NCI-H524 treated with DMSO at 0.1 percent for 48 hours (cell line): ENCODE measurements at places on chromosomes 12 and 14.

- no peak for DNase-seq
These were observed 35.1 kb downstream of the ST8SIA1 start for GRCh38 chr12:22299294-22299912.

- no peak for DNase-seq
These were observed 508 bp downstream of the HNRNPC start for GRCh38 chr14:21268617-21269251.

- DNase-seq = no peak
These were observed 8.2 kb upstream of the GOLGA3 start for GRCh38 chr12:132836795-132837331.

DNA sequence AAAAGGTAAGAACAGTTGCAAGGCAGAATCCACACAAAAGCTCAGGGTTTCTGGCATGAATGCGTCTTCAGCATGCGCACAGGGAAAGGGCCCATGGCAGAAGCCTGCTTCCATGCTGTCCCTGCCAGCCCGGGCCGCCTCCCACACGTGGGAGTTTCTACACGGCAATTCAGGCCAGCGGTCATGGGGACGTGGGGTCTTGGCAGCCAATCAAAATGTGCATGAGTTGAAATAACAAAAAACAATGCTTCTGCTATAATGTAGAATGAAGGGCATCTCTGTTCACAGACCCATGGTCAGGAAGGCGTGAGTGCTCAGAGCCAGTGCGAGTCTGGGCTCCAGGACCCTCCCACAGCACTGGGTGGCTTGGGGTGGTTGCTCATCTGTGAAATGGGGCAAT, 28.6 kb downstream of the AMN start:
- DNase-seq = no peak

DNA sequence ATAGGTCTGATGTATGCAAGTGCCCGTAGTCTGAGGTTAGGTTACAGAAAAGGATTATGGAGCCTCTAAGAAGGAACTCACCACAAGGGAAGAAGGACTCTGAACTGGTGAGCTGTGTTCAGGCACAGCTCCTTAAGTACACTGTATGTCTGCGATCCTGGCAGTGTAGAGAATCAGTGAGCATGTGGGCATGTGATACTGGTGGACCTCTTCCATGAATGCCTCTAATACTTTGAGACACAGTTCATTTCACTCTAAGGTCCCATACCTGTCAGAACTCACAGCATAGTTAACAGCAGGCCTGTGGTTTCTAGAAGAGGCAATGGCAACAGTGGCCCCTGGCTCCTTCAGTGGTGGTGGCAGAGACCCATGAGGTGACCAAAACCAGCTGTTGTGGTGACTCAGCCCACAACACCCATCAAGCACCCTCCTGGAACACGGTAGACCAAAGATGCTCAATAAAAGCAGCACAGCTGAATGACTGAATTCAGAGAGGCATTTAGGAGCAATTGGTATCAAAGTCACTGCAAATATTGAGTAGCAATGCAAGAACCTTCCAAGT, 6.9 kb upstream of the OR6J1 start:
- no peak for DNase-seq

DNA sequence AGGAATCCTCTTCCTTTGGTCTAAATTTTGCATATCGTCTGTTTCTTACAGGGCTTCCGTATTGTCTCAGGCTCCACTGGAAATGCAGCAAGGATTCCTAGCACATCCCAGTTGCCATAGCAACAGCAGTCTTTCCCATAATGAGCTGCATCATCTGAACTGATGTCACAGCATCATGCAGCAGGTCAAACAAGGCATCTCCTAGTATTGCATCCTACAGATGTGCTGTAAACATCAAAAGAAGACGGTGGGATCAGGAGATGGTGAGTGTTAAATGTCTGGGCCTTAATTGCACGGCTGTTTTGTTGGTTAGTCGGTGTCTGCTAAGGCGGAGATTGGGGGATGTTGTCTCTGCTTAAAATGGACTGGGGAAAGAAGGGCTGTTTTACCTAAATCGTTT, at the start of gene AKAP6:
AKAP6 (plus strand) TSS at position 153 of the 400 bp plus-strand sequence. CDS start 104,196 bp downstream, outside the sequence.
- DNase-seq = peak; percentile 49

DNA sequence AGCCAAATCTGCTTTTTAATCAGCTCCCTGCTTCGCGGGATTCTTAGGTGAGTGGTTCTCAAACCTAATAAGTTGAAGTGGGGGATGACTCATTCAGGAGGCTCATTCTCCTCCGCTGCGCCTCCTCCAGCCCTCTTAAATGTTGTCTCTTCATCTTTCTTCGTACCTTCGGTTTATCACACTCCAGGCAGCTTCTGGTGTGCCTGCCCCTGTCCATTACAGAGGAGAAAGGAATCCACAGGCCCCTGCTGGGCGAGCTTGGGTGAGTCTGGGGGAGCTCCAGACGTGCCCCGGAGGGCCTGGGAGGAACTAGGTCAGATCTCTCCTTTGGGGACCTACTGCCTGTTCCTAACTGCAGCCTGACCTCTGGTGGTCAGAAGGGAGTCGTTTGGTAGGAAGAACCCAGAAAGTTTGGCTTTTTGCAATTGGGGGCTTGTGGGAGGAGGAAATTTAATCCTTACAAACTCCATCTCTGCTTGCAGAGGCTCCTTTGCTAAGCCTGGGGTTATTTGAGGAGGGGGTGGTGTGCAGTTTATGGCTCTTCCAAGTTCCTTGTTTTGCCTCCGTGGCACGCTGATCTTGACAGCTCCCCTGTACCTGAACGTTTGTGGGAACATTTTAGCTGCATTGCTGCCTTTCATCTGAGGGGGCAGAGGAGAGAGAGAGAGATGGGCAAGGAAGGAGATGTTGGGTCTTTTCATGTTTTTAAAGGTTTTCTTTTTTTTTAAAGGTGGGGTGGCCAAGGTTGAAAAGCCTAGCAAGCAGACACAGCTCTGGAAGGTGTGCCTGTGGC, 84.1 kb upstream of the GNG2 start:
- DNase-seq = peak; percentile 76

- DNase-seq = no peak
These were observed 28.6 kb upstream of the ADAM20 start for GRCh38 chr14:70563417-70563816.

- no peak for DNase-seq
These were observed 84.8 kb downstream of the NRXN3 start for GRCh38 chr14:78254911-78255461.

GRCh38 chr12:80807640-80808288, 91.1 kb downstream of the MYF5 start:
- no peak for DNase-seq

GRCh38 chr12:65740506-65740872, 83.8 kb upstream of the HMGA2 start:
- no peak for DNase-seq

DNA sequence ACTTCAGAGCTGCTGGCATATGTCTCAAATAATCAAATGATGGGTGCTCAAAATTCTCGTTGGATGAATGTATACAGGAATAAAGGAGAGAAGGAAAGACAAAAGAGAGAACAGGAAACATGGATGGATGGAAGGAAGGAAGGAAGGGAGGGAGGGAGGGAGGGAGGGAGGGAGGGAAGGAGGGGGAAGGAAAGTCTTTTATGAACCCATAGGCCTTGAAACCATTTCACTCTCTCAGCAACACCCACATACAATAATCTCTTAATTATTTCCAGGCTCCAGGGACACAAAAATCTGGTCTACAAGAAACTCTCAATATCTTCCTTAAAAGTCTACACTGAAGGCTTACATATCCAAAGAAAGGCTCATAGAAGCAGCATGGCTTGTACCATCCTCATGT, 363.4 kb upstream of the TMPO start:
- no peak for DNase-seq

DNA sequence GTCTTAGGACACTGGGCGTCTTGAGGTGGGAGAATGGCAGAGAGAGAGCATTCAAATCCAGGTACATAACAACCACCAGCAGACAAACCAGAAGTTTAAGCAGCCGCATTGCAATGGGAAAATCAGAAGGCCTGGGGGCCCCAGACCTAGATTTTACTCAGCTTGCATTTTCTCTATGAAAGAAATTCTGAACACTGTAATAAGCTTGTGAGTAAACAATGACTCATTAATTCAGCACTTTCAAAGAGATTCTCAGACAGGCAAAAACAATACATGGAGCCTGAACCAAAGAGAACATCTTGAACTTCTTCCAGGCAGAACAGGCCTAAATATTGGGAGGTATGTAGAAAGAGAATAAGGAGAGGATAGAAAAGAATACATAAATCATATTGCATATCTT, 69.8 kb upstream of the IFNG-AS1 start:
- DNase-seq = no peak

- no peak for DNase-seq
These were observed 38.5 kb downstream of the TMEM120B start for GRCh38 chr12:121751034-121751433.

GRCh38 chr12:122888232-122888752, 7.6 kb downstream of the VPS37B start:
- DNase-seq = no peak
